Activated naive CD4-positive, alpha-beta T cell treated with anti-CD3 and anti-CD28 coated beads for 36 hours (primary cell): ENCODE measurements at places on chromosomes 4 and X. TPM values are rescaled to one million over a fixed set of nuclear protein-coding genes. Genes with fewer than 3 reads are reported as not detected.

- DNase-seq = no peak
Observed at GRCh38 chr4:73583666-73584065, 36.6 kb downstream of the RASSF6 start.

DNA sequence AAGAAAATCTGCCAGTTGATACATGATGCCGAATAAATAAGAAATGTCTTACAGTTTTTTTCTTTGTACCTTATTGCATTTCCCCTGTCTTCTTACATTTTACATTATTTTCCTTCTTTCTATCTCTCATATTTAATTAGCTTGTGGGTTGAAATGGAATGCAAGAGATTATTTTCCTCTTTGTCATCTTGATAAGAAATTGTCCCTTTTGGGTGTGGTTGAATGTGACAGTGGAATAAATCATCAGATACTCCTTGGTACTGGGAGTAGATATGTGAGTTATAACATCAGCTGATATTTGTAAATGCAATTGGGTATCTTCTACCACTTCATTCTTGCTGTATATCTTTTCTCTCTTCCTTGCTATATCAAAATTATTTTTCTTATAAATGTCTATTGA is 997.4 kb downstream of the RAPGEF2 start:
- no peak for DNase-seq

- DNase-seq = no peak
Observed at GRCh38 chr4:128353791-128354190, 66.2 kb upstream of the PGRMC2 start.

DNA sequence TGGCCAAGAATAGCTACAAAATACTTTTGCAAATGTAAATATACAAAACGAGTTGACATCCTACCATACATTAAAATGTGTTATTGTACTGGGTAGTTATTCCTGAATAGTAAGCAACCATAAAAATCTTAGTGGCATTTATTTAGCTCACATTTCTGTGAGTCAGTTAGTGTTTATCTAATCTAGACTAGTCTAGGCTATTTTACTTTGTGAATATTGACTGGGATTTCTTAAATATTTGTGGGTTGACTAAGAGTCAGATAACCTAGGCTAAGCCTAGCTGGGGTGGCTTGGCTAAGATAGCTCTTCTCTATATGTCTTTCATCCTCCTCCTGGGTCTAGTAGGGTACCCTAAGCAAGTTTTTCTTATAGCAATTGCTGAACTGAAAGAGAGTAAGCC is 543.8 kb upstream of the DIAPH2 start:
- DNase-seq = no peak

DNA sequence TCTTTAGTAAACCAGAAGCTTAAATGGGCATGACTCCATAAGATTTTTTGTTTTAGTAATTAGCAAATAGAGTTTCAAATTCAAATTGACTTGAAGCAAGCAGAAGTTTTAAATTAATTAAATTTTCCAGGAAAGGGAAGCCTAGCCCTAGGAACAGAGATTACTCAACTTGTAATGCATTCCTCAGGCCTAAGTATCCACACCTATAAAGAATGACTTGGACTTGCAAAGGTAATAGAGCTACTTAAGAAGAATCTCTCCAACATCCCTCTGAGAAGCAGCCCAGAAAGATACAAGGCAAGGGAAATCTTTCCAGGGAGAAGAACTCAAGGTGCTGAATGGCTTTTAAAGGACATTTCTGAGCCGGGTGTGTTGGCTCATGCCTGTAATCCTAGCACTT is 16.9 kb upstream of the TMPRSS11E start:
- DNase-seq = no peak

DNA sequence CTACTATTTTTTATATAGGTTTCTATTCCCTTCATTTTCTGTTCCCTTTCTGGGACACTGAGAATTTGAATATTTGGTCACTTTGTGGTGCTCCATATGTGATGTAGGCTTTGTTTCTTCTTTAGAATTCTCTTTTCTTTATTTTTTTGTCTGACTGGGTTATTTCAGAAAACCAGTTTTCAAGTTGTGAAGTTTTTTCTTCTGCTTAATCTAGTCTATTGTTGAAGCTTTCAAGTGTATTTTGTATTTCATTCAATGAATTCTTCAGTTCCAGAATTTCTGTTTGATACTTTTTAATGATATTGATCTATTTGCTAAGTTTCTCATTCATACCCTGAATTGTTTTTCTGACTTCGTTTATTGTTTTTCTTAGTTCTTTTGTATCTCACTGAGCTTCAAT is 96.2 kb upstream of the HAND2 start:
- DNase-seq = no peak

DNA sequence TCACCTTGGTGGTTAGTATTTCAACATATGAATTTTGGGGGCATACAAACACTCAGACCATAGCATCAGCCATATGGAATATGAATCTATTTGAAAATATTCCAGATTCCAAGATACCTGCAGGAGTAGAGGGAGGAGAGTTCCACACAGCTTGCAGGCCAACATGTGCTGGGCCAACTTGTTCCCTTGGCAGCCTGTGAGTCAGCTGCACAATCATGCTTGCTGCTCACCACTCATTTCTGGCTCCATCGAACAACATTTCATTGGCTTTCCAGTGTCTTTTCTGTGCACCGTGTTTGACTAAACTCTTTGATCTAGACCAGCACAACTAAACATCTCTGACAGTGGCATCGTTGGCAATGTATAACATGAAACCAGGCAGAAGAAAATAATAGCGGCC is 282.5 kb upstream of the RASGEF1B start:
- no peak for DNase-seq

DNA sequence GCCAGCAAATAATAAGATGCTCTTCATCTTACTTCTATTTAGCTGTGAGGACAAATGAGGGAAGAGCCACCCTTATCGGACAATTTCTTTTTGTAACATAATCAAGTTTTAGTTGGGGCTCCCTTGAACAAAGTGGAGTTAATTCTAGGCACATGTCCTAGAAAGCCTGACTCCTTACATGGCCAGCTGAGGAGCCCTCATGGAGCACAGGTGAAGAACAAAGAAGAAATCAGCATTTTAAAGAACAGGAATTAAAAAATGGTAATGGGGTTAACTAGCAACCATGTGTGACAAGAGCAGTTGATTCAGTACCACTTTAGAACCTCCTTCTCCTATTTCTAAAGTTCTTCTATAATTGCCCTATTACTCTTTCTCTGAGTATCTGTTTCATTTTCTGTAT is 15.9 kb downstream of the GPR82 start:
- no peak for DNase-seq

GRCh38 chr4:30619679-30620078 is 100.5 kb upstream of the PCDH7 start:
- DNase-seq = no peak

DNA sequence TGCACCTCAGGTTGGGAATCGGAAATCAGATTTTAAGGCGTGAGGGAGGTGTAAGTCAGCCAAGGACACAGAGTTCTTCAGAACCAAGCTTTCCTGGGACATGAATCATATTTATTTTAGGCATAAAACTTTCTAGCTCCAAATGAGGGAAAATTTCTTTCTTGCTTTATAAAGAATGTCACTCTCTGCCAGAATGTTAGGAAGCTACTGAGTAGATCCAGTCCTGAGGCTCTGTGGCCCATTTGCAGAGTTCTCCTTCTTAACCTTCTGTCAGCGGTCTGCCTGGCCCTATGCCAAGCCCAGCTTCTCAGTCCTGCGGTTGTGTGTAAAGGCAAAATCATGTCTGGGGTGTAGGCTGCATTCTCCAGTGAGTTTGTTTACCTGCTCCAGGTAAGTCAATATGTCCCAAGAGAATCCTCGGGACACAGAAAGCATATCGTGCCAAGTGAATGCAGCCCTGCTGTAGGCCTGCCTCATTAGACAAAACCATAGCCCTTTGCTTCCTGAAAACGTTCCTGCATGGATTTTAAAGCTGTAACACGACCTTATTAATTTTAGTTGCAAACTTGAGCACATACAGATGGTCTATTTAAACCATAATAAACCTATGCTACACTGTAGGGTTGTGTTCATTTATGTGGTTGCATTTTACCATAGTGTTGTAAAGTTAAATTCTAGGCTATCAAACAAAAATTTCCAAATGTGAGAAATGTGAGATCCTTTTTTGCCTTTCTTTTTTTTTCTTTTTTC is 29.2 kb upstream of the CCNI start:
- DNase-seq = no peak

- no peak for DNase-seq
Observed at GRCh38 chr4:113962719-113963265, 16.7 kb downstream of the ARSJ start.

DNA sequence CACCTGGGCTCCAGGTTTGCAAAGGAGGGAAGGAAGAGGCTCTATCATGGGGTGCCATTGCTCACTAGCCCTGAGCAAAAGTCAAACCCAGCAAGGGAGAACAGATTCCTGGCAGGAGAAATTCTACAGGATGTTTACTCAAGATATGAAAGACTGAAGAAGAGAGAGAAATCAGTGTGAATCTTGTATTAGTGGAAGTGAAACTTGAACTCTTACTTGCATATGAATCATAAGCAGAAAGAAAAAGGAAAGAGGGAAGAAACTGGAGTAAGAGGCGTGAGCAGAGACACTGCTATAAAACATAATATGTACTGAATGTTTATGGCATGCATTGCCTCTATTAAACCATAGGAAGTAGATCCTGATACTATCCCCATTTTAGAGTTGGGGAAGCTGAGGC is 60.9 kb downstream of the C4orf46 start:
- DNase-seq = peak; percentile 15

- no peak for DNase-seq
Observed at GRCh38 chrX:121571333-121571732, 523.9 kb downstream of the GLUD2 start.

GRCh38 chr4:158841540-158841939 is 72.7 kb downstream of the FNIP2 start:
- DNase-seq = no peak

- no peak for DNase-seq
Observed at GRCh38 chr4:99079625-99080295, 8.8 kb downstream of the ADH5 start.

DNA sequence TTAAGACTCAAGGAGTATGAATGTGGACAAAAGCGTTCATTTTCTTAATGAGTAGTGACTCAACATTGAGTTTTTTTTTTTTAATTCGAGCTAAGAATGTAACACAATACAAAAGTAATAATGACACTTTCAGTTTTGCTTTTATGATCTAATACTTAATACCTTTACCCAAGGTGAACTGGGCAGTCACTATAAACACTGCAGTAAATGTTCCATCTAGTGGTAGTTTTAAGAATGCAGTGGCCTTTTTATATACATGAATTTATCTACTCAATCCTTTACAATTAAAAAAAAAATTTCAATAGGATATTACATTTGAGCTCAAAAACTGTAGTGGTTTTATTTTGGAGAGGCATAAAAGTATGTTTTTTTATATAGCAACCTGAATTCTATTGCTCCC is 33.9 kb downstream of the PDK3 start:
- no peak for DNase-seq

- no peak for DNase-seq
Observed at GRCh38 chr4:91092398-91092980, 965.3 kb downstream of the CCSER1 start.

DNA sequence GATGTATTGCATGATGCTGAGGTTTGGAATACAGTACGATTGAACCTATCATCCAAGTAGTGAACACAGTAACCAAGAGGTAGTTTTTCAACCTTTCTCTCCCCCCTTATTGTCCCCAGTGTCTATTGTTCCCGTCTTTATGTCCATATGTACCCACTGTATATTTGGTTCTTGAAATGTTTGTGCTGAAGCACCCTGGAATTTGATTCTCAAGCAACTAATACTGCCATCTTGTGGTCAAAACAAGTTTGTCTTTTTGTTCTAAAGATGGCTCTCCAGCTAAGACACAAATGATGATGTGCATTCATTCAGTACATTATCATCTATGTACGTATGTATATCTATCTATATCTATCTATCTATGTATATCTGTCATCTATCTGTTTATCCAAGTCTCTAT is 33.5 kb upstream of the DCX start:
- no peak for DNase-seq

GRCh38 chr4:18568600-18568999 is 547.0 kb upstream of the LCORL start:
- no peak for DNase-seq

DNA sequence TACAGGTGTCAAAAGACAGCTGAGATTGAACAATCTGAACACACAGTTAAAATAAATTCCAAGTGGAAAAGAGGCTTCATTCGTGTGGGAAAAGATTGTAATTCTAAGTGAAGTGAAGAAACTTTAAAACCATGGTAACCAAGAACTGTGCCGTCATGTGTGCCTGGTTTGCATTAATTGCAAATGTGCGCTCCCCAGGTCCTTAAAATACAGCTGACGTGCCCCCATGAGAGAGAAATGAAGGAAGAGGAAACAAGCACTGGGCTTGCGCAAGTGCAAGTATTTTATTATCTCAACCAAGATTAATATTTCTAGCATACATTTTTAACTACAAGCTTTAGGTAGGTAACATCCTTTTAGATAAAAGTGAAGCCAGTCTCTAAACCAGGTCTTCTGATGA is 92.5 kb downstream of the PARM1 start:
- no peak for DNase-seq

DNA sequence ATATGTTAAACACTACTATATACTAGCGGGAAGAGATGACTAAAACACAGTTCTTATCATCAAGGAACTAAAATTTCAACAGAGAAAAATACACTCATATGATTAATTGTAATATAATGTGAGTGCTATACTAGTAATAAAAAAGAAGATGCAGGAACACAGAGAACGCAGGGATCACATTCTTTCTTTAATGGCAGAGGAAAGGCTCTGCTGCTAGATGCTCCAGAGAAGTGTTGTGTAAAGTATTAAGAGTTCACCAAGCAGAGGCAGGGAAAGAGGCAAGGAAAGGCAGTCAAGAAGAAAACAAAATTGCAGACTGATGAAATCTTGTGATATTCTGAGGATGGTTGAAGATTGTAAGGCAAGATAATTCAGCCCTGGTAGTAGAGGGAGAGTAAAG is 394.7 kb downstream of the PDGFC start:
- no peak for DNase-seq

- DNase-seq = no peak
Observed at GRCh38 chr4:143410015-143410414, 73.3 kb downstream of the GAB1 start.

DNA sequence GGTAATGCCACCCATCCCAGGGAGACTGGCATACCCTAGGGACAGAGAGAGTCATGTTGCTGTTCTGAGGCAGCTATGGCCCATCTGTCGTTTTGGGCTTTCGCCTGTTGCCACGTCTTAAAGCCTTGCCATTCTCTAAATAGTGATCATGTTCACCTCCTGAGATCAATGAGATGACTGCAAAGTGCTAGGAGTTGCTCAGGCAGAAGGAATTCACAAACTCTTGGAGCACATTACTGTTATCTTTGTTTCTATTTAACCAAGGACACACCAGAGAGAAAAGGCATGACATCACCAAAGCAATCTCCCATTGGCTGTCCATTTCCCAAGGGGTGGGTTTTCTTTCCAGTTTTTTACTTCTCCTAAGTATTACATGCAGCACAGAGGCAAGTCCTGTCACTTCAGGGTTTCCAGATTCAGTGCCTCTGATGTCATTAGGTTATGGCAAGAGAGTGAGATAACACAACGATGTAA is 37.1 kb upstream of the SETD7 start:
- no peak for DNase-seq

Gene DCAF4L1
- 0.12 TPM for total RNA-seq

Gene RHOXF2B
- not detected for total RNA-seq

Gene HELQ
- 10.9 TPM for total RNA-seq

Gene IQCM
- total RNA-seq = not detected

Gene PF4V1
- total RNA-seq = not detected

Gene PABPC1L2B
- total RNA-seq = not detected
